ENCODE measurements at places on chromosomes 3 and 15. TPM values are rescaled to one million over a fixed set of nuclear protein-coding genes. Genes with fewer than 3 reads are reported as not detected.

DNA sequence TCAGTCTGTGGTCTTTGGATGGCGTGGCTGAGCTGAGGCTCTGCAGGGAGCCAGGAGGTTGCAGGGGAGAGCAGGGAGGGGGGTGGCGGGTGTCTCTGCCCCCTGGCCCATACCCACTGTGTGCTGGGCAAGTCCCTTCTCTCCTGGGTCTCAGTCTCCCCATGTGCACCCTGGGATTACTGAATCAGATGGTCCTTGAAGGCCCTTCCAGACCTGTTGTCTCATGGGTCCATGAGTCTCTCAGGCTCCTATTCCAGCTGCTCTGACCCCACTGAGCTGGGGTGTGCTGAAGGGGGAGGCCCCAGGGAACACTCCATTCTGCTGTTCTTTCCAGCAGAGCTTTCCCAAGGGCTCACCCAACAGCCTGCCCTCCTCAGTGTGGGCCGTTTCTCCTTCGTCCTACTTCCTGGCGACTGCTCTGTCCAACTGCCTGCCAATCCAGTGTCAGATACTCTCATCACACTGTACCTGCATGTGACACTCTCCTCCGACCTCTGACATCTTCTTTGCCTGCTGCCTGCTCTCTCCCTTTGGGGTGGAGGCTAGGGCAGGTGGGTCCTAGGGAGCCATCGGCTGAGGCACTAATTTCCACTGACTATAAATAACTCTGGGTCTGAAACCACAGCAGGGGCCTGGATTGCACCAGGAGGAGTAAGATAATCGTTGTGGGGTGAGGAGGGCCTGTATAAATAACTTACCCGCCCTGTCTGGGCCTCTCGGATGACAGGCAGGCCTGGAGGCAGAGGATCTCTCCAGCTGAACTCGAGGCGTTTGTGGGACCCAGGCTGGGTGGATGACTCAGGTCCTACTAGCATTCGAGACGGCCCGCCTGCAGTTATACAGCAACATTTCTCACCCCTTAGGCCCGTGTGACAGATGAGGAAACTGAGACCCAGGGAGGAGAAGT is 67.1 kb downstream of the ATP2B2 start:
- H3K27ac ChIP-seq = no peak overlapping the region
- H3K4me1 ChIP-seq = no peaks in the 10 kb centered on the region
- H3K27me3 ChIP-seq = no peaks in the 10 kb centered on the region
- DNase-seq = no peak

DNA sequence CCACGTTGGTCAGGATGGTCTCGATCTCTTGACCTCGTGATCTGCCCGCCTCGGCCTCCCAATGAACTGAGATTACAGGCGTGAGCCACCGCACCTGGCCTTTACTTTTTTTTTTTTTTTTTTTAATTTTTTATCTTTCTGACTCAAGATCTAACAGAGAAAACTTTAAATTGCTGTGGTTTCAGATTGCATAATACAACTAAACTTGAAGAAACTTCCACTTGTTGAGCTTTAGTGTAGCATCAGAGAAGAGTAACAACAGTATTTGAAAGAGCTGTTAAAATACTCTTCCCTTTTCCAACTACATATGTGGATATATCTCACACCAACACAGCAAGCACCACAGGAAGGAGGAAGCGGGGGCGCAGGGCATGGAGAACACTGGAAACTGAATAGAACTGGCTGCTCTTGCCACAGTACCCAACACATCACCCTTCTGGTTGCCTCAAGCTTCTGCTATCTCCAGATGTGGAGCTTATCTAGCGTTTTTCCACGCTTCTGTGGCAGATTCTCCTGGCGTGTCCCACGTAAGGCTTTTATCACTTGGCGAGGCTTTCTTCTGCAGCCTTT is 45.4 kb downstream of the MAP6D1 start:
- DNase-seq = no peak
- no peak overlapping the region for H3K27ac ChIP-seq
- no peaks in the 10 kb centered on the region for H3K36me3 ChIP-seq
- H3K27me3 ChIP-seq = no peaks in the 10 kb centered on the region
- H3K4me3 ChIP-seq = no peak overlapping the region
- H3K4me1 ChIP-seq = no peaks in the 10 kb centered on the region

USP19 gene
- total RNA-seq = 56.2 TPM

- no peak for DNase-seq
- H3K27me3 ChIP-seq = no peaks in the 10 kb centered on the region
- H3K4me1 ChIP-seq = no peaks in the 10 kb centered on the region
- no peak overlapping the region for H3K4me3 ChIP-seq
Observed at GRCh38 chr3:4698125-4698821, 205.1 kb downstream of the ITPR1 start.

DNA sequence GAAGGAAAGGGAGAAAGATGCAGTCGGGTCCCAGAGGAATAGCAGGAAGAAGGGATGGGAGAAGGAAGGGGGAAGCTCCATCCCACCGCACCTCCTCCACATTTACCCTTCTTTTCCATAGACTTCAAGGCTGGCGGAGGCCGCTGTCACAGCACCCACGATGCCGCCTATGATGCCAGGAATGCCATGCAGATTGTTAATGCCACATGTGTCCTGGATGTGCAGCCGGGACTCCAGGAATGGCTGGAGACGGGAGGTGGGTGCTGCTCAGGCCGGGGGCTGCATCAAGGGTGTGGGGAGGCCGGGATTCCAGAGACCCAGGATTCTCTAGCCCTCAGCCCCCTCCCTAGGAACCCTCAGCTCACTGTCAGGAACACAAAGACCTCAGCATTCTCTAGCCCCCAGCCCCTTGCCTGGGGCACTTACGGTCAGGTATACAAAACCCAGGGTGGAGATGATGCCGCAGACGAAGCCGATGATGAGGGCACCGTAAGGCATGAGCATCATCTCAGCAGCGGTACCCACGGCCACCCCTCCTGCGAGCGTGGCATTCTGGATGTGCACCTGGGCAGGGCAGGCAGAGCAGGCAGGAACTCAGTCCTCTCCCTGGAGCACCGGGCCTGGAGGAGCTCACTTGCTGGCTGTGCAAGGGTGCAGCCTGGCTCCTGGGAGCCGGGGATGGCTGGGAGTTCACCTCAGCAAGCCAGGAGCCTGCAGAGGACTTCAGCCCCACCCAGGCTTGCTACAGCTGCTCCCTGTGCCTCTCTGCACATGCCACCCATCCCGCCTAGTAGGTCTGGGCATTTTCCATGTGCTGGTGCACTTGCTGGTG is 18.8 kb downstream of the RHCG start:
- H3K4me1 ChIP-seq = no peaks in the 10 kb centered on the region
- no peak for DNase-seq
- no peak overlapping the region for H3K4me3 ChIP-seq
- no peak overlapping the region for H3K27ac ChIP-seq
- peaks cover 27% of the 10 kb centered on the region for H3K27me3 ChIP-seq

DNA sequence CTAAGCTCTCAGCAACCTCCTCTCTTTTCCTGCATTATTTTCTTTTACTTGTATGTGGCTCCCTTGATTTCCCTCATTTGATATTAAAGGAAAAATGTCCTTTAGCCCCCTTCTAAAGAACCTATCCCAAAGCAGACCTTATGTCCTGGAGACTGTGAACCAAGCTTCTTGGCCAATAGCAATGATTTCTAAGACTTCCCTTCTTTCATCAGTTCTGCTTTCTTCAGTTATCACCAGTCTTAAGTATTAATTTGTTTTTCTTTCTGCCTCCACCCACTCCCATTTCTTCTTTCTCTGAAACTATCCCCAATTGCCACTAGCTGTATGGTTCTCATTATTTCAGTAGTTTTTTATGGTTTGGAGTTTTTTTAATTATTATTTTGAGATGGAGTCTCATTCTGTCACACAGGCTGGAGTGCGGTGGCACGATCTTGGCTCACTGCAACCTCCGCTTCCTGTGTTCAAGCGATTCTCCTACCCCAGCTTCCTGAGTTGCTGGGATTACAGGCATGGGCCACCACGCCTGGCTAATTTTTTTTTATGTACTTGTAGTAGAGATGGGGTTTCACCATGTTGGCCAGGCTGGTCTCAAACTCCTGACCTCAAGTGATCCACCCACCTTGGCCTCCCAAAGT is 12.1 kb downstream of the TMOD3 start:
- H3K4me1 ChIP-seq = no peaks in the 10 kb centered on the region
- no peak overlapping the region for H3K4me3 ChIP-seq
- H3K27me3 ChIP-seq = no peaks in the 10 kb centered on the region
- DNase-seq = no peak
- no peak overlapping the region for H3K27ac ChIP-seq

DNA sequence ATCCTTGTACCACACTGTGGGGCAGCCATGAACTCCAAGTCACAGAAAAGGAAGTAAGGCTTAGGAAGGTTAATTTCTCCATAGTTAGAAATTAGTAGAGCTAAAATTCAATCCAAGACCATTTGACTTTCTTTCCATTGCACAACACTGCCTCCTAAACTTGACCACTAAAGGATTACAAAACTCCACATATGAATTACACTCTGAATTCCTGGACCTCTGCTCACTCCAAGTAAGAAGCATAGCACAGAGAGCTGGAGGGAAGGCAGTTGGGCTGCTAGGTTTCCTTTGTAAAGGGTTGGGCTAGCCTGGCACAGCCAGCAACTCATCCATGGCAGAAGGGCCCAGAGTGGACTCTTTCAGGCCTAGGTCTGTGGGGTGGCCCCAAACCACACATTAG is 134.4 kb downstream of the MYLK start:
- no peaks in the 10 kb centered on the region for H3K4me1 ChIP-seq
- H3K36me3 ChIP-seq = no peaks in the 10 kb centered on the region
- H3K27me3 ChIP-seq = no peaks in the 10 kb centered on the region

- no peak overlapping the region for H3K4me3 ChIP-seq
- no peak overlapping the region for H3K27ac ChIP-seq
- no peak for DNase-seq
- H3K36me3 ChIP-seq = no peaks in the 10 kb centered on the region
Observed at GRCh38 chr3:137121704-137122314, 164.0 kb downstream of the IL20RB start.

All from breast epithelium (tissue), 4 donors.